ENCODE measurements at places on chromosomes 4 and X.
A peak's percentile ranks its signal among the peaks of the same experiment; 100 is the strongest.

- no peak for DNase-seq
Observed at GRCh38 chrX:136176399-136176825, 29.1 kb downstream of the FHL1 start.

GRCh38 chr4:48333587-48333986 is 7.7 kb upstream of the SLAIN2 start:
- no peak for DNase-seq

DNA sequence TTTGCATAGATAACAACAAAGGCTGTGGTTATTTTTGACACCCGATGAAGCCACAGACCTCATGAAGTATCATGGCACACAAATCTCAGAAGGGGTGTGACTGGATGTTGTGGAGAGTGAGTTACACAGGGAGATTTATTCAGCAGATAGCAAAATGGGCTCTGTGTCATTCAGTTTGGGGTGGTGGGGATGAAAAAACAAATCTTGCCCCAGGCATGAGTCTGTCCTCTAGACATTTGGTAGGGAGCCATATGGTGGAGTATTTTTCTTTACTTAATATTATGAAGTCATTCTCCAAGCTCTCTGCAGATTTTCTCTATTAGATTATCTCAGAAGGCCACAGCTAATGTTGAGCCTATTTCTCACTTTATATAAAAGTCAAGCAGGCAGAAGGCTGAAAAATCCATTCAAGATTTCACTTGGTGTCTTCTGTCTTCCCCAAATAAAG is 277.1 kb upstream of the TENM3 start:
- no peak for DNase-seq

DNA sequence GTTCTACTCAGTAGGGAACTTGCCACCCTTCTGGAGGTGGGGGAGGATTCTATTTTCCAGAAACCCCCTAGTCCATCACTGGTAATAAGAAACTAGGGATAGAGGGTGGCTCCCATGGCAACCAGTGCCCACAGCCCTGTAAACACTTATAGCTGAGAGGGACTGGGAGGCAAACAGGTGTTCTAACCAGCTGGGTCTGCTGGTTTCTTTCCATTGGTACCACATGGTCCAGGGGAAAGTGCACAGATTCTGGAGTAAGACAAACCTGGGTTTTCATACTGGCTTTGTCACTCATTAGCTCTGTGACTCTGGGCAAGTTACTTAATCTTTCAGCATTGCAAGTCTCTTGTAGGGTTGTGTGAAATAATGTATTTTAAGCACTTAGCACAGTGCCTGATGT is 26.9 kb downstream of the IGSF1 start:
- no peak for DNase-seq

- no peak for DNase-seq
Observed at GRCh38 chr4:173426064-173426463, 27.1 kb upstream of the SCRG1 start.

- DNase-seq: no peak
Observed at GRCh38 chrX:153853902-153854267, 23.5 kb upstream of the PDZD4 start.

- DNase-seq: no peak
Observed at GRCh38 chr4:78650106-78651024, 98.8 kb downstream of the ANXA3 start.

GRCh38 chrX:97389761-97390192 is 506.1 kb downstream of the RPA4 start:
- no peak for DNase-seq

GRCh38 chrX:70088751-70089150 is 26.5 kb downstream of the OTUD6A start:
- no peak for DNase-seq

DNA sequence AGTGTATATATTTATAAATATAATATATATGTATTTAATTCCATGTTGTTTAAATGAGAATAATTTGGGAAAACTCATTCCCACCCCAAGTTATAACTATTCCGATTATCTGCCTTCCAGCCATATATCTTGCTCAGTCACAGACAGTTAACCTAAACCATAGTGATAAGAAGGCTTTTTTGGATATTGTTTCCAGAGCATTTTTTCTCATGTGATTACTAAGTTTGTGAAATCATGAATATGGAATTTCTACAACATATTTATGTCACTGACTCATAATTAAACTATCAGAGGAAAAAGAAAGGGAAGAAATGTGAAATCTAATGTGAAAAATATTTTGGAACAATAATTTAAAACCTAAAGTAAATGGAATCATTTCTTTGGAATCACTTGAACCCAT is 1163.5 kb upstream of the PABPC4L start:
- DNase-seq: no peak

GRCh38 chrX:928606-929005 is 283.8 kb downstream of the CRLF2 start:
- no peak for DNase-seq

- DNase-seq: peak; percentile 17
Observed at GRCh38 chr4:93710101-93710846, 118.3 kb upstream of the ATOH1 start.

DNA sequence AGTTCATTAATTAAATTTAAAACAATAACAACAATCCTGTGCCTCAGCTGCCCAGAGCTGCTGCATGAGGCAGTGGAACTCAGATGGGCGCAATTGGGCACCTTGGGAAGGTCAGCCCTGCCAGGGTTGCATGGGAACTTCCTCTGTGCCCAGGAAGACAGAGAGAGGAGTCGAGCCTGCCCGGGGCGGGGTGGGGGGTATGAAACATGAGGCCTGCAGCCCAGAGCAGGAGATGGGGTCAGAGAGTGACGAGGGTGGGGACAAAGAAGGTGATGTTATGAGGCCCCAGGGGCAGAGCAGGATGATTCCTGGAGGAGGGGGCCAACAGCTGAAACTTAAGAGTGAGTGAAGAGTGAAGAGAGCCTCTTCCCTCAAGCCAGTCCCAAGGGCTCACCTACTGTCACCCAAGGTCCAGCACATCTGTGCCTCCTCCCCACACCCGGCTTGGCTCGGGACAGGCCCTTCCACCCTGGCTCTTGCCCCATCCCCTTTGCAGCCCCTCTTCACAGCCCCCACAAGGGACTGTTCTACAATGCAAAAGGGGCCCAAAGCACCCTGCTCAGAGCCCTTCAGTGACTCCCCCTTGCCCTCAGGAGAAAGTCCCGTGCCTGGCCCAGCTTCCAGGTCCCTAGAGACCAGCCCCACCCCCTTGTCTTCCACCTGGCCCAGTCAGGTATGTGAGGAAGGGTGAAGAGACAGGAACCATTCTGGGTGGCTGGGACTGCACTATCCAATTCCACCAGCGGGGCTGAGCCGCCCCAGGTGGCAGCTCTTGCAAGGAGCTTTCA is 31.4 kb downstream of the HMX1 start:
- DNase-seq: no peak

GRCh38 chr4:127783026-127783769 is 1.1 kb downstream of the HSPA4L start:
- DNase-seq: peak; percentile 17

GRCh38 chr4:2698951-2699505 is 57.1 kb downstream of the TNIP2 start:
- DNase-seq: no peak

DNA sequence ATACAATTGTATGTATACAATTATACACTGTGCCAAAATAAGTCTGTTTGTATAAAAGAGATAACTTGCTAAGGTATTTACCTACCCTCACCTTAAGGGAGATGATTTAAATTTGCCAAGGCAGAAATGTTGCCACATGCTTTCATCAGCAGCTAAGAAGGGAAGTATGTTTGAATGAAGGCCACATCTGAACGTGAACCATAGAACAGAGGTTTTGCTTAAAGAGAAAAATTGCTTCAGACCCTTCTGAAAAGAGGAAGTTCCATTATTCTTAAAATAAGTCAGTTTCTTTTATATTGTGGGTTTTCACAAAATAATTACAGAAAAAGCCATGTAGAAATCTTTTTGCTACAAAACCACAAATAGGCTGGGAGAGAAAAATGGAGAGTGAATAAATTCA is 621.5 kb upstream of the HTR2C start:
- no peak for DNase-seq

GRCh38 chr4:24209131-24209530 is 319.3 kb upstream of the PPARGC1A start:
- no peak for DNase-seq

- no peak for DNase-seq
Observed at GRCh38 chr4:159395693-159396092, 292.8 kb downstream of the RAPGEF2 start.

- peak; percentile 61 for DNase-seq
Observed at GRCh38 chr4:108135549-108136209, 33.1 kb downstream of the LEF1 start.

DNA sequence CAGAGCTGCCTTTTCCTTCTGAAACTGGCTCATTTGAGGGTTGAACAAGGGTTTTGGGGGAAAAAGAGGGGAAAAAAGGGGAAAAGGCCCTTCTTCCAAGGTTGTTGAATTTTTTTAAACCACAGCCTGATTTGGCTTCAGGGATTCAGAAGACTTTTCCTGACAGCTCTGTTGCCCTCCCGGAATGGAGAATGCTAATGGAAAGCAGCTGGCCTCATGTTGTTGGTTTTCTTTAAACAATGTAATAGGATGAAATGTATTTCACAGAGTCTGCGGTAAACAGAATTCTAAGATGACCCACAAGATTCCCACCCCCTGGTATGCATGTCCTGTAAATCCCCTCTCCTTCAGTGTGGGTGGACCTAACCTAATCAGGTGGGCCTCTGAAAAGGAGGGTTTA is 3.3 kb upstream of the KIAA1210 start:
- no peak for DNase-seq

- DNase-seq: no peak
Observed at GRCh38 chr4:80012291-80012690, 60.7 kb downstream of the ANTXR2 start.

DNA sequence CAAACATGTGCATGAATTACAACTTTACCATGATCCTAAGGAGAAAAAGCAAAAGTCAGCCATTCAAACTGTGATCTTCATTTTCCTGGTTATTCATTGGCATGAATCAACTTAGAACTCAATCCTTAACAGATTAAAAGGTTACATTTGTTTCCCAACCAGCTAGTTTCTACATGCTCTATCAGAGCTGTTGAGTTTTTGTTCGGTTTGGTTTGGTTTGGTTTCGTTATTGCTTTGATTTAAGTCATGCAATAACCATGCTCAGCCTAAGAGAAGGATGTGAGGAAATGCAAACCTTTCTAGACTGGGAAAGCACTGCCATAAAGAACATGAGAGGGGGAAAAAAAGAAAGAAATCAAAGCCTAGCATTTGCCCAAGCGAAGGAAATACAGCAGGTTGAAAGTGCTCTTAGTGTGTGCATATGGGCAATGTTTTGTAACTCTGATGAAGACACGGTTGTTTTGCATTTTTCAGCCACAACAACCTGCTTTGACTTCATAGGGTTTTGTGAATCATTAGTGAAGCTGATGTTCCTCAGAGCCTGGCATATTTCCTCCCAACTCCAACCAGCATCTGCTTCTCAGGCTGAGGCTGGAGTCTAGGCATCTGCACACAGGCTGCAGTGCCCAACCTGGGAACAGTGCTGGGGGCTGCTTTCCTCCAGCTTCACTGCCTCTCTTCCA is 234.3 kb downstream of the ZNF674 start:
- DNase-seq: no peak

- no peak for DNase-seq
Observed at GRCh38 chrX:138754861-138755260, 43.3 kb upstream of the FGF13 start.

DNA sequence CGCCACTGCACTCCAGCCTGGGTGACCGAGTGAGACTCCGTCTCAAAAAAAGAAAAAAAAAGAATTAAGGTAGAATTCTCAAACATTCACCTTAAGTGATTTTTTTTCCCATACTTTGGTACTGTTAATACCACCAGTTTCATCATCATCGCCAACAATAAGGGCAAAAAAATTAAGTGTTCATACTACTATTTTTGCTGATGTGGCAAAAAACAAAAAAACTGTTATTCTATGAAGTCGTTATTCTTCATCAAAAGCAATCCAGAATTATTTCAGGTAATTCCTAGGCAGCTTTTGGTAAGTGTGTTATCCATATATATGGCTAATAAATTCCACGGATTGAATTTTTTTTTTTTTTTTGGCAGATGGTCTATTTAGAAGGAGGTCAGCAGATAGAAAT is 85.7 kb downstream of the KCNIP4 start:
- DNase-seq: no peak

DNA sequence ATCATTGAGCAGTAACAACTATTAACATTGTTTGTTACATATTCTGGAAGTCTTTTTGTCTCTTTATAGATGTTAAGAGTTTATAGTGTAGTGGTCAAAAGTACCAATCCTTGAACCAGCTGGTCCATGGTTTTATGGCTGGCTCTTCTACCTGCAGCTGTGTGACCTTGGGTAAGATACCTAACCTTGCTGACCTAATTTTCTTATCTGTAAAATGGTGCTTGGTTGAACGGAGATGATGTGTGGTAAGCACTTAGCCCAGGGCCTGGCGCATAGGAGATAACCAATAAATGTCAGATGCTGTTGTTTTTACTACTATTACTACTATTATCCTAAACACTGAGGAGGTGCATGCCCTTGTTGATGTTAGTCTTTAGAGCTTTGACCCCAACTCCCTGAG is 116.6 kb downstream of the TMEM164 start:
- no peak for DNase-seq

- no peak for DNase-seq
Observed at GRCh38 chrX:115367951-115368350, 78.4 kb downstream of the LUZP4 start.

DNA sequence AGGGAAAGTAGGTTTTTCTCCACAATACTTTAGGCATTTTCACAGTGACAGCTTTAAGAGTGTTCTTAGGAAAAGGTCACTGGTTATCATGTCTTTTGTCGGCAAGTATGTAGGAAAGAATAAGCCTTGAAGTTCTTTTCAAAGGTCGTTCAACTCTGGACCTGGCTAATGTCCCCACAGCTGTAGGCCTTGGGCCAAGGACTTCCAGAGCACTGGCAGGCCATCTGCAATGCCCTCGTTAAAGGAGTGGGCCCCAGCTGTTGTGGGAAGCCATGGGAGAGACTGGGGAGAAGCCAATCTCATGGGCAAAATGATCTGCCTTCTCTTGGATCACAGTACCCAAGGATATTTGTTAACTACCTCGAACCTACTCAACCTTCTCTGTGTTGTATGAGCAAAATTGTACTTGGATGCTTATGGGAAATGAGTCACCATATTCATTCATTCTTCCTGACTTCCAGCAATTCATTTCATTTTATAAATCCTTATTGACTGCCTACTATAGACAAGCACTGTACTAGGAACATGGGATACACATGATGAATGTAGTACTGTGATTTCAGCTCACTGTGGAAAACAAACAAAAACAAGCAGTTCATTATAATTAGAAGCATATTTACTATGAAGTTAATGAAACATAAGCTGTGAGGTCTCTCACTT is 141.1 kb upstream of the KIT start:
- DNase-seq: no peak

GRCh38 chr4:124484008-124484407 is 228.5 kb downstream of the ANKRD50 start:
- no peak for DNase-seq

DNA sequence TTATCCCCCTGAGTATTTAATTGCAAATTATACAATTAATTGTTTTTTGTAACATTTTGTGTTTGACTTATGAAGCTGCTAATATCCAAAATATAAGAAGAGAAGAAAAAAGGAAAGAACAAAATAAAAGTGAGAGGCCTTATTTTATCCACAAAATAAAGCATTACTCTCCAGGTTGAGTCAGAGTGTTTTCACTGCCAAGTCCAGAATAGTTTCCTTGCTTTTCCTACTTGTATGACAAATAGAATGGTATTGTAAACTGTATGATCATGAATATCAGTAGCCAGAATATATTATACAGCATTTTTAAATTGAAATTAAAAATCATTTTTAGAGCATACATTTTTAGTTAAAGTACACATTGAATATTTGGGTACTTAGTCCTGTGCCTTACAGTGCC is 237.8 kb downstream of the NDST4 start:
- no peak for DNase-seq

- DNase-seq: no peak
Observed at GRCh38 chr4:7041801-7042502, 1.2 kb upstream of the TADA2B start.

All from neuronal stem cell (in vitro differentiated cells).